Caco-2 (cell line): ENCODE measurements at places on chromosomes 16 and 17.

- H3K27ac ChIP-seq = no peak overlapping the region
- peaks cover 6% of the 10 kb centered on the region; the same call in 1 of the 2 replicates for H3K4me1 ChIP-seq
- H3K27me3 ChIP-seq = no peaks in the 10 kb centered on the region
- H3K36me3 ChIP-seq = peaks cover 3% of the 10 kb centered on the region
- H3K4me3 ChIP-seq = no peak overlapping the region
- no peak for DNase-seq
These were observed 5.1 kb upstream of the CISD3 start for GRCh38 chr17:38725066-38725465.

DNA sequence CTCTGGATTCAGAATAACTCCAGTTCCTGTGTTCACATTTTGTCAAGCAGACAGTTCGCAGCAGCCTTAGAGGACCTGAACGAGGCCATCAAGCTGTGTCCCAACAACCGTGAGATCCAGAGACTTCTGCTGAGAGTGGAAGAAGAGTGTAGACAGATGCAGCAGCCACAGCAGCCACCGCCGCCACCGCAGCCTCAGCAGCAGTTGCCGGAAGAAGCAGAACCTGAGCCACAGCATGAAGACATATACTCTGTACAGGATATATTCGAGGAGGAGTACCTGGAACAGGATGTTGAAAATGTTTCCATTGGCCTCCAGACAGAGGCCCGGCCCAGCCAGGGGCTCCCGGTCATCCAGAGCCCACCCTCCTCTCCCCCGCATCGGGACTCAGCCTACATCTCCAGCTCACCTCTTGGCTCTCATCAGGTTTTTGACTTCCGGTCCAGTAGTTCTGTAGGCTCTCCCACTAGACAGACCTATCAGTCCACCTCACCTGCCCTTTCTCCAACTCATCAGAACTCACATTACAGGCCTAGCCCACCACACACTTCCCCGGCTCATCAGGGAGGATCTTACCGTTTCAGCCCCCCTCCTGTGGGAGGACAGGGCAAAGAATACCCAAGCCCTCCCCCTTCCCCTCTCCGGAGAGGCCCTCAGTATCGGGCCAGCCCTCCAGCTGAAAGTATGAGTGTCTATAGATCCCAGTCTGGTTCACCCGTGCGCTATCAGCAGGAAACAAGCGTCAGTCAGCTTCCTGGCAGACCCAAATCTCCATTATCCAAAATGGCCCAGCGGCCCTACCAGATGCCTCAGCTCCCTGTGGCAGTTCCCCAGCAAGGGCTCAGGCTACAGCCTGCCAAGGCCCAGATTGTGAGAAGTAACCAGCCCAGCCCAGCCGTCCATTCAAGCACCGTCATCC, 25.9 kb downstream of the CYB561 start:
- H3K27ac ChIP-seq = no peak overlapping the region
- no peaks in the 10 kb centered on the region for H3K4me1 ChIP-seq
- no peak for DNase-seq
- H3K4me3 ChIP-seq = no peak overlapping the region

DNA sequence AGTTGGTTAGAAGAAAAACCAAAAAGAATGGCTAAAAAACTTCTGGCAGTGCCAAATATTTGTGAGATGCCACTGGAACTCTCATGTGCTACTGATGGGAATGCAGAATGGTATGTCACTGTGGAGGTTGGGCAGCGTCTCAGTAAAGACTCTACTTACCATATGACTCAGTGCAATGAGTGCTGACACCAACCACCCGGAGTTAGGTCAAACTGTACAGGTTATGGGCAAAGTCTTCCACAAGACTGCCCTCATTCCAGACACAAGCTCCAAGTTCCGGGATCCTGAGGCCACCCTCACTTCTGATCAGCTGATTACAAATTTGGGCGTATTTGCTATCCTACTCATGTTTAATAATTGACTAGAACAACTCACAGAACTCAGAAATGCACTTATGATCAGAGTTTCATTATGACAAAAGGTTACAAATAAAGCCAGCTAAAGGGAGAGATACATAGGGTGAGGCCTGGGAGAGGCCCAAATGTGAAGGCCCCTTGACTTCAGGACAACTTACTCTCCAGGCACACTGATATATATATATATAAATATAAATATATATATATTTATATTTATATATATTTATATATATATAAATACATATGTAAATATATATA, 114.9 kb downstream of the TRIM37 start:
- H3K4me3 ChIP-seq = no peak overlapping the region
- no peaks in the 10 kb centered on the region; the same call in 1 of the 2 replicates for H3K36me3 ChIP-seq
- peak overlapping the region; percentile 69 for H3K27ac ChIP-seq
- H3K4me1 ChIP-seq = peaks cover 23% of the 10 kb centered on the region
- peak; percentile 30 for DNase-seq

DNA sequence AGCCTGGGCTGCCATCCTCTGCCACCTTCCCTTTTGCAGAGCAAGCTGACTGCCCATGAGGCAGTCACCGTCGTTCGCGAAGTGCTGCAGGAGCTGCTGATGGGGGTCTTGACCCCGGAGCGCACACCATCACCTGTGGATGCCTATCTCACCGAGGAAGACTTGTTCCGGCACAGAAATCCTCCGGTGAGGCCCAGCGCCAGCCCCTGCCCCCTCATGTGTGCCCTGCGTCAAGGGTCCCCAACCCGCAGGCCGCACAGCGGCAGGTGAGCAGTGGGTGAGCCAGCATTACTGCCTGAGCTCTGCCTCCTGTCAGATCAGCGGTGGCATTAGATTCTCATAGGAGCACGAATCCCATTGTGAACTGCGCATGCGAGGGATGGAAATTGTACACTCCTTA, 7.7 kb upstream of the EPN3 start:
- no peak for DNase-seq
- no peak overlapping the region for H3K27ac ChIP-seq
- H3K36me3 ChIP-seq = no peaks in the 10 kb centered on the region
- peaks cover 23% of the 10 kb centered on the region for H3K4me1 ChIP-seq
- no peak overlapping the region for H3K4me3 ChIP-seq

GRCh38 chr17:9672266-9672665, 26.9 kb downstream of the USP43 start:
- H3K4me3 ChIP-seq = no peak overlapping the region
- no peak overlapping the region for H3K27ac ChIP-seq
- no peaks in the 10 kb centered on the region for H3K27me3 ChIP-seq
- H3K4me1 ChIP-seq = peaks cover 5% of the 10 kb centered on the region; the same call in 1 of the 2 replicates
- H3K36me3 ChIP-seq = no peaks in the 10 kb centered on the region
- DNase-seq = no peak

GRCh38 chr17:39997543-39997942, 16.9 kb downstream of the PSMD3 start:
- no peak for DNase-seq
- H3K27me3 ChIP-seq = no peaks in the 10 kb centered on the region
- H3K4me3 ChIP-seq = no peak overlapping the region
- no peak overlapping the region for H3K27ac ChIP-seq
- H3K4me1 ChIP-seq = no peaks in the 10 kb centered on the region
- no peaks in the 10 kb centered on the region; the same call in 1 of the 2 replicates for H3K36me3 ChIP-seq

DNA sequence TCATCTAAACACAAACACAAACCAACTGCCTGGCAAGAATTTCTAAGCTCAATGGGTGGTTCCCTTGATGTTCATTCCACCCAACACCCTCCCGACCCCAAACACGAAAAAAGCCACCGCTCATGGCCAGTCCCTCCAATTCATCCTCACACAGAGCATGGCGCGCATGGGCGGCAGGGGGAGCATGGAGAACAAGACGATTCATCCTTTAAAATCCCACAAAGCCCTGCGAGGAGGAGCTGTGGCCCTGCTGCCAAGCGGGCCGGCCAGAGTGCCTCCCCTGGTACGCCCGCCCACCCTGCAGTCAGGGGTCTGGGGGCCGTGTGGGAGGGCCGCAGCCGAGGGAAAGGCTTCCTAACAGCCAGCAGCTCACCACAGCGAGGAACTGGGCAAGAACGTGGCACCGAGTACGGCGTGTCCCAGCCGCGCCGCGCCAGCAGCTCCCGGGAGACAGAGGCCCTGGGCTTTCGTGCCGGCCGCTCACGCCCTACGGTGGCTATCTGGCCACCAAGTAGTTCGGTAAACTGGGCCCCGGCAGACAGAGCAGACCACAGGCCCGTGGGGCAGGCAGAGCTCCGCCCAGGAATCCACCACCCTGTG, 60.9 kb downstream of the KLHDC4 start:
- no peak overlapping the region for H3K27ac ChIP-seq
- peaks cover 1% of the 10 kb centered on the region for H3K36me3 ChIP-seq
- H3K4me3 ChIP-seq = no peak overlapping the region
- DNase-seq = no peak

- H3K27me3 ChIP-seq = no peaks in the 10 kb centered on the region
- no peak overlapping the region for H3K4me3 ChIP-seq
- H3K27ac ChIP-seq = no peak overlapping the region
- H3K4me1 ChIP-seq = peaks cover 28% of the 10 kb centered on the region
- H3K36me3 ChIP-seq = no peaks in the 10 kb centered on the region
- no peak for DNase-seq
These were observed 16.5 kb upstream of the ST6GALNAC1 start for GRCh38 chr17:76659928-76660655.

GRCh38 chr16:69607674-69608073, 41.9 kb downstream of the NFAT5 start:
- no peak overlapping the region for H3K27ac ChIP-seq
- H3K36me3 ChIP-seq = peaks cover 2% of the 10 kb centered on the region; the same call in 1 of the 2 replicates
- H3K27me3 ChIP-seq = no peaks in the 10 kb centered on the region
- no peak overlapping the region for H3K4me3 ChIP-seq
